ENCODE measurements at places on chromosomes 3 and 15.
A peak's percentile ranks its signal among the peaks of the same experiment; 100 is the strongest.

DNA sequence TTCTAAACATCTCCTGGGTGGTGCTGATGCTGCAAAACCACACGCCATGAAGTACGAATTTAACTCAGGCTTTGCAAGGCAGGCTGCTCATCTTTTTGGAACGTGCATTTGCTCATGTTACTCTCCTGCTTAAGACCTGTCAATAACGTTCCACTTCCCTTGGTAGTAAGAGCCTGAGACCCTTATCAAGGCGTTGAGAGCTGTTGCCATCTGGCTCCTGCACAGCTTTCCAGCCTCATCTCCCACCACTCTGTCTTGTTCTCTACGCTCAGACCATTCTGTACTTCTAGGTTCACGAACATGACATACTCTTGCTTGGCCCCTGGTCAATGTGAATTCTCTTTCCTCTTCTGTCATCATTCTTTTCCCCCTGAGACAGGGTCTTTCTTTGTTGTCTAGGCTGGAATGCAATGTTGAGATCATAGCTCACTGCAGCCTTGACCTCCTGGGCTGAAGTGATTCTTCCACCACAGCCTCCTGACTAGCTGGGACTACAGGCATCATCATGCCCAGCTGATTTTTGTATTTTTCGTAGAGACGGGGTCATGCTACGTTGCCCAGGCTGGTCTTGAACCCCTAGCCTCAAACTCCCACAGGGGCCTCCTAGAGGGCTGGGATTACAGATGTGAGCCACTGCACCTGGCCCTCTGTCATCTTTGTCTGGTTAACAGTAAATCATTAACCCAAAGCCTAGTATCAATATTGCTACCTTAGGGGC, 202.8 kb downstream of the CADPS start:
- H3K36me3 ChIP-seq = no peaks in the 10 kb centered on the region
- no peaks in the 10 kb centered on the region for H3K27me3 ChIP-seq
- peaks cover 3% of the 10 kb centered on the region for H3K4me1 ChIP-seq
- H3K27ac ChIP-seq = no peak overlapping the region
- H3K4me3 ChIP-seq = no peak overlapping the region

DNA sequence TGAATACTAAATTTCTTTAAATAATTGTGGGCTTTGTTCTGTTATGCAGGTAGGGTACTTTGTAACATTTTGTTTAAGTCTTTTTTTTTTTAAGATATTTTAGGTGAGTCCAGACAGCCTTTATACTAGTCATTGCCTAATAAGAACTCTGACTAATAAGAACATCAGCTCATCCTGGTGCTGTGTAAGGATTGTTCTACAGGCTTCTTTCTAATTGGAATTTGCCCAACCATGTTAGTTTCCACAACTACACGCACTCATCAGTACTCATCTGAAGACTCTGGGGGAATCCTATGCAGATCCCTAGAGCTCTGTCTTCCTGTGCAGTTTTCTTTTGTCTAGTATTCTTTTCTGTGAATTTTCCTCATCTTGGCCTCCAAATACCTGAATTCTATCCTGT, 741.8 kb downstream of the IGSF11 start:
- H3K4me3 ChIP-seq = no peak overlapping the region
- no peak overlapping the region for H3K27ac ChIP-seq
- no peak for DNase-seq
- no peaks in the 10 kb centered on the region for H3K36me3 ChIP-seq
- H3K4me1 ChIP-seq = no peaks in the 10 kb centered on the region
- no peaks in the 10 kb centered on the region for H3K27me3 ChIP-seq

DNA sequence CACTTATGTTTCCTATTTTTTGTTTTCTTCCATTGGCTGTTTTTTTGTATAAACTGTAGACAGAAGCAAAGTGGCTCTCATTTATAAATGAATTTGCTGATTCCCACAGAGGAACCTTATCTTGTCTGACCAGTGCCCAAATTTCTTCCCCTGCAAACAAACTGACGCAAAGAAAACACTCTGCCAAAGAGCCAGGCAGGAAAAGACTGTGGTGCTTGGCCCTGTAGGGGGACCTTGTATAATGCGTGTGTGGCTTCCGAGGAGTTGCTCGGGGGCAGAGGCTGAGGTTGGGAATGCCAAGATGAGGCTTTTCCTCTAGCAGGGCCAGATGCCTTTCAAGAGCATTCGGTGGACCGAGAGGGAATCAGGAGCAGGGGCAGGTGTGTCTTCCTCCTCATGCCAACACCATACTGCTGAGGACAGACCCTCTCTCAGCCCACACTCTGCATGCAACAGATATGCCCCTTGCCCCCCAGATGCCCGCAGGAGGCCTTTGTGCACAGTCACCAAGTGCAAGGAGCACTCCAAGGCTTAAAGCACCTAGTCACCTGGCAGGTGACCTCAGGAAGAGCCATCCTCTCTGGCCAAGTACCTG, 104.3 kb upstream of the ABHD17C start:
- no peak overlapping the region for H3K4me3 ChIP-seq
- H3K4me1 ChIP-seq = peaks cover 3% of the 10 kb centered on the region
- H3K27ac ChIP-seq = no peak overlapping the region
- no peaks in the 10 kb centered on the region for H3K36me3 ChIP-seq
- no peak for DNase-seq
- no peaks in the 10 kb centered on the region for H3K27me3 ChIP-seq

DNA sequence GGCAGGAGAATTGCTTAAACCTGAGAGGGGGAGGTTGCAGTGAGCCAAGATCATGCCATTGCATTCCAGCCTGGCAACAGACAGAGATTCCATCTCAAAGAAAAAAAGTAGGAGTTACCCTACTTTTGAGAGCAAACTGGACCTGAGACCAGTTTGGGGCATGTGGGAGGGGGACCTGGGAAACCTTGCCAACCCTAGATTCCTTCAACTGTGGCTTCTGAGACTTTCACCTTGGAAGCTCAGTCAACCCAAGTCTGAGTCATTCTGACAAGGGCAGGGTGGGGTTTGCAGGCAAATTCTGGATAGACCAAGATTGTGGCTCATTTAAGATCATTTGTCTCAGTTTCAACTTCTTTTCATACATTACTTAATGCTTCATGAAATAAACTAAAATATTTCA, 23.8 kb upstream of the SIAH2 start:
- H3K27me3 ChIP-seq = no peaks in the 10 kb centered on the region
- H3K27ac ChIP-seq = no peak overlapping the region
- H3K4me3 ChIP-seq = no peak overlapping the region
- DNase-seq = no peak
- H3K36me3 ChIP-seq = no peaks in the 10 kb centered on the region

DNA sequence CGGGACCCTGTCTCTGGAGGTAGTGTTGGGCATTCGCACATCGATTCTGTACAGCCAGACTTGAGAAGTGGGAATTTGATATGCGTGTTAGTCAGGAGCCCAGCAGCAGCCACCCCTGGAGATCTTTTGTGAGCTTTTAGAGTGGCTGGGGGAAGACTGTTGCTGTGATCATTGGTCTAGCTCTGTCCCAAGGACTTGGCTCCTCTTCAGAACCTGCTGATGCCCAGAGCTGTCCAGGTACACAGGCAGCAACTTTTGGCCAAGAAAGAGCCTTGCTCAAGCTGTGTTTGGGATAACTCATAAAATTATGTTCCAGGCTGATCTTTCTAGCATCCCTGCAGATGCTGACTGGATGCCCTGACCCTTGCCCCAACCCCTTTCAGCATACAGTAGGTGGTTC, 29.3 kb downstream of the LIMD1 start:
- H3K4me1 ChIP-seq = no peaks in the 10 kb centered on the region
- H3K27me3 ChIP-seq = no peaks in the 10 kb centered on the region
- no peak overlapping the region for H3K27ac ChIP-seq
- H3K36me3 ChIP-seq = no peaks in the 10 kb centered on the region
- no peak for DNase-seq

DNA sequence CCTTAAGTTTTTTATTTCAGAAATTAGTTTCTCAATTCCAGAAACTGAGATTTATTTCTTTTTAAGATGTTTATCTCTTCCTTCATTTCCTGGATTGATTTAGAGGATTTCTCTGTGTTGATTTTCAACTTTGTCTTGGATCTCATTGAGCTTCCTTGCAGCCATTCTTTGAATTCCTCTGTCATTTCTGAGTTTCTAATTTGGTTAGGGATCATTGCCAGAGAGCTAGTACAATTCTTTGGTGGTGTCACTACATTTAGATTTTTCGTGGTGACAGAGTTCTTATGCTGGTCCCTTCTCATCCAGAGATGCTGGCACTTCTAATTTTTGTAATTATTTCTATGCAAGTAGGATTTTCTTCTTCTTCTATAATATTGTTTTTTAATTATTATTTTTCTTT, 691.1 kb upstream of the NAALADL2 start:
- no peaks in the 10 kb centered on the region for H3K36me3 ChIP-seq
- H3K4me3 ChIP-seq = no peak overlapping the region
- no peak for DNase-seq

GRCh38 chr3:184523825-184524615, 37.6 kb upstream of the EPHB3 start:
- H3K4me3 ChIP-seq = no peak overlapping the region
- H3K27ac ChIP-seq = no peak overlapping the region

- no peaks in the 10 kb centered on the region for H3K36me3 ChIP-seq
- DNase-seq = no peak
- no peak overlapping the region for H3K4me3 ChIP-seq
- H3K4me1 ChIP-seq = peaks cover 3% of the 10 kb centered on the region
- no peaks in the 10 kb centered on the region for H3K27me3 ChIP-seq
Observed at GRCh38 chr15:100001405-100001804, 268.2 kb upstream of the LYSMD4 start.

DNA sequence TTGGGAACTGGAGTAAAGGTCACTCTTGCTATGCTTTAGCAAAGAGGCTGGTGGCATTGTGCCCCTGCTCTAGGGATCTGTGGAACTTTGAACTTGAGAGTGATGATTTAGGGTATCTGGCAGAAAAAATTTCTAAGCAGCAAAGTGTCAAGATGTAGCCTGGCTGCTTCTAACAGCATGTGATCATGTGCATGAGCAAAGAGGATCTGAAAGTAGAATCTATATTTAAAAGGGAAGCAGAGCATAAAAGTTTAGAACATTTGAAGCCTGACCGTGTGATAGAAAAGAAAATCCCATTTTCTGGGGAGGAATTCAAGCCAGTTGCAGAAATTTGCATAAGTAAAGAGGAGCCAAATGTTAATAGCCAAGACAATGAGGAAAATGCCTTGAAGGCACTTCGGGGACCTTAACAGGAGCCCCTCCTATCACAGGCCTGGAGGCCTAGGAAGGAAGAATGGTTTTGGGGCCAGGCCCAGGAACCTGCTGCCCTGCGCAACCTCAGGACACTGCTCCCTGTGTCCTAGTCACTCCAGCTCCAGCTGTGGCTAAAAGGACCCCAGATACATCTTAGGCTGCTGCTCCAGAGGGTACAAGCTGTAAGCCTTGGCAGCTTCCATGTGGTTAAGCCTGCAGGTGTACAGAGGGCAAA, 212.2 kb upstream of the LINGO1 start:
- H3K4me3 ChIP-seq = no peak overlapping the region
- no peak overlapping the region for H3K27ac ChIP-seq
- no peaks in the 10 kb centered on the region for H3K27me3 ChIP-seq
- DNase-seq = no peak
- no peaks in the 10 kb centered on the region for H3K4me1 ChIP-seq
- H3K36me3 ChIP-seq = no peaks in the 10 kb centered on the region

GRCh38 chr3:16190704-16191103, 16.2 kb downstream of the GALNT15 start:
- no peaks in the 10 kb centered on the region for H3K36me3 ChIP-seq
- no peak for DNase-seq
- no peaks in the 10 kb centered on the region for H3K27me3 ChIP-seq

GRCh38 chr15:78987556-78988360, 42.9 kb upstream of the CTSH start:
- no peak overlapping the region for H3K27ac ChIP-seq
- no peaks in the 10 kb centered on the region for H3K27me3 ChIP-seq
- DNase-seq = no peak
- no peak overlapping the region for H3K4me3 ChIP-seq

- H3K4me1 ChIP-seq = no peaks in the 10 kb centered on the region
- no peaks in the 10 kb centered on the region for H3K36me3 ChIP-seq
- no peaks in the 10 kb centered on the region for H3K27me3 ChIP-seq
Observed at GRCh38 chr15:96672629-96673028, 342.1 kb downstream of the NR2F2 start.

- H3K27ac ChIP-seq = no peak overlapping the region
- DNase-seq = peak; percentile 22
- H3K27me3 ChIP-seq = no peaks in the 10 kb centered on the region
Observed at GRCh38 chr3:79724206-79724605, 43.6 kb downstream of the ROBO1 start.

GRCh38 chr3:160886421-160886820, 130.4 kb downstream of the PPM1L start:
- peaks cover 1% of the 10 kb centered on the region for H3K4me1 ChIP-seq
- no peak overlapping the region for H3K27ac ChIP-seq
- H3K27me3 ChIP-seq = no peaks in the 10 kb centered on the region

DNA sequence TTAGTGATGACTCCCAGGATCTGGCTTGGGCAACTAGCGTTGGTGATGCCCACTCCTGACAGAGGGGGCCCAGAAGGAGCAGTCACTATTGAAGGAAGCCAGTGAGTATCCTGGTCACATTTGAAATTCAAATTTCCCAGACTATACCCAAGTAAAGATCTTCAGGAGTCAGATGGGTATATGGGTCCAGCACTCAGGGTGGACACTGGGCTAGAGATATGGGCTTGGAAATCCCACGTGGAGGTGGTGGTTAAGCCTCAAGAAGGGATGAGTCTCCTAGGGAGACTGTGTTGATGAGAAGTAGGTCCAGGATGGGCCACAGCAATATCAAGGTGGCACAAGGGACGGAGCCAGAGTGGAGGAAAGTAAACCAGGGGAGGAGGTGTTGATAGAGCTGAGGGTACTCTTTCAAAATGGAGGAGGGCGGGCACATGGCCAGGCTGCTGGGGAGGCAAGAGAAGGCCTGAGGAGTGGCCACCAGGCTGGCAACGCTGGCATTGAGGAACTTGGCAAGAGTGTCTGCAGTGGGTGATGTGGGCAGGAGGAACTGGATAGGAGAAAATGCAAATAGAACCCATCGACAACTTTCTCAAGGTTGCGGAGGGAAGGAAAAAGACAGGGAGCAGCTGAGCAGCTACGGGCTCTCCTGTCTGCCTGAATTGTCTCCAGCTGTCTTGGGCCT, 3.7 kb upstream of the SLCO2A1 start:
- H3K4me3 ChIP-seq = no peak overlapping the region
- H3K36me3 ChIP-seq = no peaks in the 10 kb centered on the region
- peaks cover 9% of the 10 kb centered on the region for H3K27me3 ChIP-seq
- no peaks in the 10 kb centered on the region for H3K4me1 ChIP-seq
- no peak overlapping the region for H3K27ac ChIP-seq

DNA sequence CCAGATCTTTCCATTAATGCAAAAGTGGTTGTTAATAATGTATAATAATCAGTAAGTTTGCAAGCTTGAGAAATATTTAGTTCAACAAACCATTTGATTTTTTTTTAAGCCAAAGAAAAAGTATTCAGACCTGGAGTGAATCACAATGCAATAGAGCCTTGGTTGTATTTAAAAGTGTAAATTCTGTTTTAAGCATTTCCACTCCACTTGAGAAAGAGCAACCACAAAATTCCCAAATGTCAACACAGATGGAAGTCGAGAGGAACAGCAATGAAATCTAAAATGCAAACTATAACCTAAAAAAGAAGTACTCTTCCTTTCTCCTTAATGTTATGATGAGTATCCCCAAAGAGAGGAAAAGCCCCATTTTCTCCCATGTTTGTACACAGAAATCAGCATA, 20.2 kb downstream of the GBE1 start:
- no peak overlapping the region for H3K4me3 ChIP-seq
- DNase-seq = no peak
